ENCODE measurements at places on chromosomes 6 and 20.

DNA sequence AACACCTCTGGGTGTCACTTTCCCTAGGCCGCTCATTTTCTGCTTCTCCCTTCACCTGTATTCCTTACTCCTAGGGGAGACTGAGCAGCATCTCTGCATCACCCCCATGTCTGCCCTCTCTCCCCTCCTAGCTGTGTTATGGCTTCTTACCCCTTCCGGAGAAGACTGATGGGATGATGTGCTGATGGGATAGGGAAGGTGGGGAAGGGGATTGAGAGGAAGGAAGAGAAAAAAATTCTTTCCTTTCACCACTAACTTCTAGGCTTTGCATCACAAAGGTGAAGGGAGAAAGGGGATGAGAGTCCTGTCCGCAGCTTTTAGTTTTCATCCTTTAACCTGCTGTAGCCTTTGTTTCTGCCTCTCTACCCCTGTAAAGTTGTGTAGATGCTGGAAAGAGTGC, 26.7 kb downstream of the AKAP7 start:
- DNase-seq: no peak

- no peak for DNase-seq
Measured at GRCh38 chr6:157124485-157125254, 198.6 kb downstream of the TMEM242 start.

DNA sequence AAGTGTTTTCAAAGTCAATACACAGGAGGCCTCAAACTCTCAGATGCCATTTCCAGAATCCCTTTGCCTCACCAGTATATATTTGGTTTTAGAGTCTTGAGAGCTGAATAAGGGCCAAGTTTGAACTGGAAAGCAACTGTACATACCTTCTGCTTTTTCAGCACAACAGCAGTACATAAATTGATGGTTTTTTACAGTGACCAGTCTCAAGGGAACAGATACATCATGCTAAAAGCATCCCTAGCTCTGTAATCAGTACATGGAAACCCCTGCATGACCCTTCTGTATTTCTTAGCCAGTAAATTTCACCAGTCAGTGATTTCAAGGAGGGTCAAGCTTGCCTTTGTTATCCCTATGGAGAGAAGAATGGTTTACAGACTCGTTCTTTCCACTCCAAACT, 40.6 kb upstream of the ECHDC1 start:
- DNase-seq: peak; percentile 84

DNA sequence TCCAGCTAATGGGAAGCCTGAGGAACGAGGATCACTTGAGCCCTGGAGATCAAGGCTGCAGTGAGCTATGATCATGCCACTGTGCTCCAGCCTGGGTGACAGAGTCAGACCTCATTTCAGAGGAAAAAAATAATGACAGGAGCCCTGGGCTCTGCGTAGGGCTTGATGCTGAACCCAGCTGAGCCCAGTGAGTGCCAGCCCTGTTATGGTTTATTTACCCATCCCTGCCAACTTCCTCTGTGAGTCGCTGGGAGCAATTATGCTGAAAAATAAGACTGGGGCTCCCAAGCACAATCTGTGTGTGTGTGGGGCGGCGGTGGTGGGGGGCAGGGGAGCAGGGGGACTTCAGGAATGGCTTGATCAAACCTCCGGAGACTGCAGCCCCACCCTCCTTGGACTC, 75.9 kb upstream of the PMEPA1 start:
- DNase-seq: no peak

- DNase-seq: no peak
Measured at GRCh38 chr6:11230158-11231107, 2.0 kb downstream of the NEDD9 start.

DNA sequence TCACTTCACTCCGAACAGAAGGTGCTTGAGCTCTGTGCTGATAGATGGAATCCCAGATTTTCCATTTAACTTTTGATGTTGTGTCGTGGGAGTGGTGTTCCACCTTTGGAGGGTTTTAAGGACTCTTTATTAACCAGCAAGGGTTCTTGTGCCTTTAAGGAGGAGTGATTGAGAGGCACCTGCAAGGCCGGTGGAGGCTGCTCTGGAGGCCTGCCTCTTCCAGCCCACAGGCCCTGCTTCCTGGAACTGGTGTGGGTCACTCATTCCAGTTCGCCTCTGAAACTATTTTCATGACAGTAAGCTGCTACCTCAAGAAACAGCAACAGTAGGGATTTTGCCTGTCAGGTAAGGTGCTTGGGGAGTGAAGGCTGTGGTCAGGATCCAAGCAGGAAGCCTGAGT, 58.8 kb upstream of the APCDD1L start:
- no peak for DNase-seq

DNA sequence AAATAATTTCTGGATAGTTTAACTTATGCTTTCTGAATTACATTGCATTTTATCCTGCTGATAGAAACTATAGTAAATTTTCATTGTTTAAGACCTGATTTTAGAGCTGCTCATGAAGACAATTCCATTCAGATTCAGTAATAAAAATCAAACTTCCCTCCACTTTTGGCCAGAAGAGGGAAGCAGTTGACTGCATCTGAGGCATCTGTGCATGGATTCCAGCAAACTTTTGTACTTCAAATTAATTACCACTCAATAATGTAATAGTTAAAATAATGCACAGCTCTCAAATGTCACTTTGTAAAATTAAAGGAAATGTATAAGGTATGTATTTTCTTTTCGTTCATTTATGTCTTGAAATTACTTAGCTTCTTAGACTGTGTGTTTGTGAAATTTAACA, 64.2 kb upstream of the SLC35B3 start:
- DNase-seq: peak; percentile 33

- peak; percentile 73 for DNase-seq
Measured at GRCh38 chr6:157269261-157269794, 54.0 kb downstream of the TMEM242 start.

DNA sequence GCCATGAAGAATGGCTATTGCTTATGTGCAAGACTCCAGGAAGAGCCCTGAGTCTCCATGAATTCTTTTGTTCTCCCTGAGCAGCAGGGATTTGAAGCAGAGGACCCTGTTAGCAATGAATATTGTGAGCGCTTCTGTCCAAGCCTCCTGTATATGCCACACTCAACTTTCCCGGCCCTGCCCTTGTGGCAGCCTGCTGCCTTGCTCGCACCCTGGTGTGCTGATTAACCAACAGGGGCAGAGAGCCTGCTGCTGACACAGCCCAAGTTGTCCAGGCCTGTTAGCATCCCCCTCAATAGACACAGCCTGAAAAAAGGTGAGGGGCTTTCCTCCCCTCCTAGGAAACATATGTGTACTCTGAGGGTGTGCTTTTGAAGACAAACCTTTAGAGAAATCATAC, 131.4 kb downstream of the BMP2 start:
- DNase-seq: no peak

DNA sequence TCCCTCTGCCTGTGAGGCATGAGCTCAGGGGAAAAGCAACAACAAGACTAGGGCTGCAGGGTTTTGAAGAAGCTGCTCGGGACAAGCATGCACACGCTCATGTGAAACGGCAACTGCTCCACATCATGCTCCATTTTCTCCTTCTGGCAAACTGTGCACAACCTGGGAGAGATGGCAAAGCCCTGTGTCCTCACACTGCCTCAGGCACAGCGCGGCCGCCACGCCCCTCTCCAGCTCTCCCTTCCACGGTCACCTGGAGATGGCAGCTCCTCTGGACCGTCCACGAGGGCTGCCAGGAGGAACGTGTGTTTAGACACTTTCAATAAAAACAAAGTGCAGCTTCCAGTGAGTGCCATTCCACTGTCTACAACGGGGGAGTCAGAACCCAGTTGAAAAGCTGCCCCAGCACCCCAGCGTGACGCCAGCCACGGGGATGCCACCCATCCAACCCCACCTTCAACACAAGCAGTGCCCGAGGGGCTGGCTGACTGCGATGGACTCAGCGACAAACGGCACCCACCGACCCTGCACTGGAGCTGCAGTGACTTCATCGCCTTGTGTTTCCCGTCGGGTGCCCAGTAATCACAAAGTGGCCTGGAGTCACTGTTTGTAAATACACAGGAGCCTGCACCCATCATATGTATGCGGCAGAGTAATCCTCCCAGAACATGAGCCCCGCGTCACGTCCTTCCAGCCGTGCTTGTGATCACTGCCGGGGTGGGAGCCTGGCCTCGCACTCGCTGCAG, 16.1 kb downstream of the SMOC2 start:
- DNase-seq: no peak

DNA sequence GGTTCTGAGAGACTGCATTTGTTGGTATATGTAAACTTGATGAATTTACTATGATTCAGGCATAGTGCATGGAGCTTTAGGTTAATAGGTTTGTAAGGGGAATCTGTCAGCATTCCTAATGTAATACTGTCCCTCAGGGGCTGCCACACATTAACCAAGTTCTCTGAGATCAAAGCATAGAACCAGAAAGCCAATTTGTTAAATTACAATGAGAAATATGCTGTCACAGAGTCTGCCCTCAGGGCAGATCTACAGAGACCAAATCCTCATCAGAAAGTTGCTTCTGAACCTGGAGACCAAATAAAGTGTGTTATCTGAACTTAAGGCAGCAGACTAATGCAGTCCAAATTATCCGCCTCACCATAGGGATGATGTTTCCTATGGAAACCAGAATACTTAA, 250.8 kb upstream of the HTR1E start:
- DNase-seq: no peak

GRCh38 chr6:38480036-38480435, 159.7 kb downstream of the BTBD9 start:
- no peak for DNase-seq

DNA sequence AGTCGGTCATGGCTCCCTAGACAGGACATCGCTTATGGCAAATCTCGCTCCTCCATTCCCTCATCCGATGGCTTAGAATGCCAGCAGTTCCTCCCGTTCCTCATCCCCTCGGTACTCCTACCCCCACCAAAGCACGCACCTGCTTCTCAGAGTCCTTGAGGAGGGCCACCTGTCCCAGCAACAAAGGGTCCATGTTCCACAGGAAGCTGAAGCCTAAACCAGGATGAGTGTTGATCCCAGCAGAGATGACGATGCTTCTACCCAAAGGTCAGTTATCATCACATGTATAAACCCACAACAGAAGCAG, 111.2 kb downstream of the THBS2 start:
- no peak for DNase-seq

DNA sequence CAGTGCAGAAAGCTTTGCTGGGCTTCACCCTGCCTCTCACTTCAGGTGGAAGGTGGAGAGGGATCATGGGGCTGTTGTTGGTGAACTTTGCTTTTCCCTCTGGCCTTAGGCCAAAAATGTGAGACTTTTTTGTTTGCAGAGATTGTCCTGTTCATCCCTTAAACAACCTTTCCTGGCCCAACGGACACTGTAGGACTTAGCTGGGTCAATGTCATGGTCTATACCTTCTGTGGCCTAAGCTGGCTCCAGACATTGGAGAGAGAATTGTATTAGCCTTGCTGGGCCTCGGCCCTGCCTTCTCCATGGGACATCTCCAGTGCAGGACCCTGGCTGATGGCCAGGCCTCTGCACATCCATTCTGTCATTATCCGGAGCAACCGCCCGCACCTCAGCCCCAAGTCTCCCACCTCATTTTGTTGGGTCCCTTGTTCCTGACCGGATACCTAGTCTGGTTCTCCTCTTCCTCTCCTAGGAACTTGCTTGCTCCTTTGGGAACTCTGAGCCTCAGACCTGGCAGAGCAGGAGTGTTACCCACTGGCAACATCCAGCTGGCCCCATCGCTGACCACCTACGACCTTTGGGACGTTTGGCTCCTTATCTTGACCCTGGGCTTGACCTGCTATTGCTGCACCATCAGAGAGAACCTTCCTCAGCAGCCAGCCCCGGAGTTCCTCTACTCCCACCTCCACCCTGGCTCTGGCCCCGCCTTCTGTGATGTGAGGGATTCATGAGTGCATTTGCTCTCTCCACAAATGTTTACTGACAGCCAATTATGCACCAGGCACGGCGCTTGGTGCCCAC, 128.2 kb downstream of the BANF2 start:
- DNase-seq: no peak

GRCh38 chr20:61031101-61031830, 220.8 kb upstream of the CDH4 start:
- DNase-seq: no peak

DNA sequence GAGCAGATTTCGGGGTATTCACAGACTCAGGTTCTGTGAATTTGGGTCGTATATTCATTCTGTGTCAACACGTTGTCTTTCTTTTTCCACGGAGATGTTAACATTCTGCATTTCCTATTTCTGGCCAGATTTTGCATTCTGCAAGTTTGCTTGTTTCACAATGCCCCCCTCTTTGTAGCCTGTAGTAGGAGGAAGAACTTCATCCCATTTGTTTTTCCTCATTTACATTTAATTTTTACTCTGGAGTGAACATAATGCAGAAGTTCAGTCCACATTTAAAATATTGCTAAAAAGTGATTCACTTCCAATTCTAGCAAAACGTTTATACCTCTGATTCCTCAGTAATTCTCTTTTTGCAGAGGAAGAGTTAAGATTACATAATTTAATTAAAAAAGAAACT, 12.9 kb downstream of the TAGAP start:
- DNase-seq: no peak

DNA sequence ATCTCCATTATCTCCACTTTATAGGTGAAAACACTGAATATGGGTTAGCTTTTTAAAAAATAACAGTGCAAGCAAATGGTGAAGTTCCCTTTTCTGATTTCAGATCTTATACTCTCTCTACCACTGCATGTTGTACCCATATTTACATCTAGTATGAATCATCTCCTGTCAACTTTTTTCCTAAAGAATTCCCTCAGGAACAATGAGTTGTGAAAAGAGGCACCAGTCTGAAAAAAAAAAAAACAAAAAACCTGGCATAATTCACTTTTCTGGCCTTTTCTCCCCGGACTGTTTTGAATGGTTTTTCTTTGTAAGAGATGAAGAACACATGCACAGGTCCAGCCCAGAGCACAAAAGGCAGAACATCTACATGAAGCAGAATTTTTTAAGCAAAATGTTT, 596.0 kb downstream of the COL12A1 start:
- DNase-seq: no peak

- DNase-seq: no peak
Measured at GRCh38 chr6:24867104-24867703, 68.5 kb upstream of the ARMH2 start.

DNA sequence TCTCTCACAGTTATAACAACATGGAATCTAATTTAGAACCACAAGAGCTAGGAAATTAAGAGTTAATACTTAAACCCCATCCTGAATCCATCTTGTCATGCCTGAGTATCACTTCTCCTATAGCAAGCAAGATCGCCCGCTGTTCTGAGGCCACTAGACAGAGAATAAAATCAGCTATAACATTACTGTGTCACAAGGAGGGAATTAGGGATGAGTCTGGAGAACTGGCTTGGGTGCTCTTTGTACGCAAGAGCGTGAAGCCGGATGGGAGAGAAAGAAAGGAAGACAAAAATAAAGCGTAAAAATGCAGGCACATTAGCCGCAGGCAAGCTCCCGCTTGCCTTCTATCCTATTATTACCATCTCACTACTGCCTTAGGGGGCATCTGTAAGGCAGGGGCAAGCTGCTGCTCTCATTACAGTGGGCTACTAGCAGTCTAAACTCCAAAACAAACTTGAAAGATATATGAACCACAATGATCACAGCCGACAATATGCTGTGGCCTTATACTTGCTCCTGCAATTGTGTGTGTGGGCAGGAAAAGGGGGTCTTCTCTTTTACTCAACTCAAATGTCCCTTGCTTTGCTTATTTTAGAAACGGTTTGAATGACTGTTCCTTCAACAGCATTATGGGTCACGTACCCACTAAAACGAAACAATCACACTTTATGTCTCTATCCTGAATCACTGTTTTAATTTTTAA, 81.9 kb downstream of the GJA10 start:
- no peak for DNase-seq

- no peak for DNase-seq
Measured at GRCh38 chr6:139402876-139403386, 28.5 kb upstream of the CITED2 start.

Data from muscle of back (tissue), 13 donors.